ENCODE measurements at places on chromosomes 2 and 18.

DNA sequence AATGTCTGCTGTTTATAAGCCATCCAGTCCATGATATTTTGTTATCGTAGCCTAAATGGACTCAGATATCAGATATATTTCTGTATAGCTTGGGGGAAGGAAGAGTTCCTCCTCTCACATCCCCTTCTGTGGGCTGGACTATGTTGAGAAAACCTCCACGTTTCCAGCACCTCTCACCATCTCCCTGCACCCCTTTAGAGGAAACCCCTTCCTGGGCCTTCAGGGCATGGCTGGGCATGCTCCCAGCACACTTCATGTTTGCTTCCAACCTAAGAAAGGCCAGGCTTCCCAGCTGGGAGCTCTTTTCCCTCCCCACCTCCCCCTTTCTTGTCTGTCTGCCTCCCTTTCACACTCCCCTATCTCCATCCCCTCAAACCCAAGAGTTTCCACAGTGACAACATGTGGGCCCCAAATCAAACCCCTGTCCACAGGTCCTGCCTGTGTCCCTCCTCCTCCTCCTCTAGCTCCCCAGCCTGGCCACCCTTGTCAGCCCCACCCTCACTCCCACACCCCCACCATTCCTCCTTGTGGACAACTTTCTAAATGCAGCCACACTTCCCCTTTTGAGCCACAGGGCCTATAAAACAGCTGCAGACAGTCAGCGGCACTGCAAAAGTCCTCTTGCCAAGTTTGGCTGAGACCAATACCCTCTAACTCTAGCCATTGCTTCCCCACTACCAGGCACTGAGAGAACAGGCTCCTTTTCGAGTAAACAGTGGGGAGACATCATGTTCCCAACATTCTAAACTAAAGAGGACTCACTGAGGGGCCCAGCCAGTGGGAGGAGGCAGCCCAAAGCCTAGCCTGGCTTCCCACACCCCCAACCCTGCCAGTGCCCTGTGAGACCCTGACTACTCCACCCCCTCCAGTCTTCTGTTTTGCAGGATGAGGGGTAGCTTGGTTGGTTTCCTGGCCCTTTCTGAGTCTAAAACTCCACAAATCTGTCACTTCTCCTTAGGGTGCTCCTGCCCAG lies 120.5 kb downstream of the ZFP36L2 start:
- DNase-seq, result no peak

DNA sequence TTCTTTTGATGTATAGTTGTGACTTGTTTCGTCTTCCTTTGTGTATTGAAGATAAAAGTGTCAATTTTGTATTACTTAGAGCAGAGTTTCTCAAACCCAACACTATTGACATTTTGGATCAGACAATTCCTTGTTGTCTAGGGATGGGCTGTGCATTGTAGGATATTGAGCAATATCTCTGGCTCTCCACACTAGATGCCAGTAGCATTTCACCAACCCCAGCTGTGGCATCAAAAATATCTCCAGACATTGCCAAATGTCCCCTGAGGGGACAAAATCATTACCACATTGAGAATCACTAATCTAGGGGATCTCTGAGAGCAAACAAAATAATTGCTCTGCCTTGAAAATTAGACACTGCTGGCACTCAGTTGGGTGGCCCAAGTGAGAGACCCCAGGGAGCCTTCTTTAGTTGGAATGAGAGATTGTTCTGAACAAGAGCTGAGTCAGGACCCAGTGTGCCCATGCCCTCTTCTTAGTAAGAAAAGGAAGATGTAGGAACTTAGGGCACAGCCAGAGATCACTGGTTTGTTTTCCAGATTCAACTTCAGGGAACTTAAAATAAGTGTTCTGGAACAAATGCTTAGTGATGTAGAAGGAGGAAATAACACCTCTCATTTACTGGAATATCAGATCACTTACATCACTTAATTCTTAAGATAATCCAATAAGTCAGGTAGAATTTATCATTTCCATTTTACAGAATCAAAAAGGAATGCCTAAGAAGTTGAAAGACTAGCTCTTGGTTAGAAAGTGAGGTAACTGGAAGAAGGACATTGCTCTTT lies 466.6 kb upstream of the TNP1 start:
- DNase-seq, result no peak

GRCh38 chr18:27956001-27956640 lies 220.8 kb downstream of the CDH2 start:
- no peak for DNase-seq

DNA sequence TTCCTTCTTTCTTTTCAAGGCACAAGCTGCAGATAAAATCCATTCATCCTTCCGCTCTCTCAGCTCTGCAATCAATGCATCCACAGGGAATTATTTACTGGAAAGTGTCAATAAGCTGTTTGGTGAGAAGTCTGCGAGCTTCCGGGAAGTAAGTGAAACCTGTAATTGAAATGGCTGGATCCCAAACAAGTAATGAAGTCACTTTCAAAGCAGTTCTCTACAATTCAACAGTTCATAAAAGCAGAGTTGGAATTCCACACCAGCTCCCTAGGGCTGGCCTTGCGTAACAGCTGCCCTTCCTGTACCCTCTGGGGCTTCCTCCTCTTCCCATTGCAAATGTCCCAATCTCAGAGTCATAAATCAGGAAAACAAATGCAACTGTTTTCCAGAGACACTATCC lies 9.6 kb downstream of the SERPINB2 start:
- DNase-seq, result no peak

- no peak for DNase-seq
Observed at GRCh38 chr18:80231616-80232015, 15.7 kb downstream of the PARD6G start.

DNA sequence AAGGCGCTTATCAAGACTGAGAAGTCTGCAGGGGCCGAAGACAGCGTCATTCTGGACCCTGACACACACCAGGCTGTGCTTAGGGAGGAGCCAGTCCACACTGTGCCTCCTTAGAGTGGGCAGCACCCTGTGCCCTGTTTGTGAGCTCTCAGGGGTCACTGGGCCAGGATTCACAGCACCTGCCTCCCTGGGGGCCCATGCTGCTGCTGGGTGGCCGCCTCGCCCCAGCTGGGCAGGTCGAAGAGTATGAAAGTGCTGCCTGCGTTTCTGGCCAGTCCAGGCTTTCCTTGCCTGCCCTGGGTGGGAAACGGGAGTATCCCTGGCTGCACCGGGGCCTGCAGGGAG lies 15.4 kb upstream of the GPR55 start:
- DNase-seq, result no peak

DNA sequence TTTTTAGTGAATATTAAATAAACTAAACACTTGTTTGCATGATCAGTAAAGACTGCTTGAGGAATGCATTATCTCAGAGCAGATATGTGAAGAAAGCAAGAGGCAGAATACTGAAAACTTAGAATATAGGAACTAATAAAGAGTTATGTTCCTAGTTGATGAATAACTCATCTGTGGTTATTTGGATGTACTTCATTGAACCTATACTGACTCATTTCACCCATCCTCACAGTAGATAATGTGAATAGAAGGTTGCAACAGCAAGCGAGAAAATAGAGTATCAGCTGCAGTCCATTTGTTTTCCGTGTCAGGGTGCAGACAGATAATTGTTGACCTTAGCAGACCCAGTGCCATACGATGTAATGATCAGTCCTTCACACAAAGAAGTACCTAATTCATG lies 945.7 kb upstream of the LRRTM1 start:
- no peak for DNase-seq

DNA sequence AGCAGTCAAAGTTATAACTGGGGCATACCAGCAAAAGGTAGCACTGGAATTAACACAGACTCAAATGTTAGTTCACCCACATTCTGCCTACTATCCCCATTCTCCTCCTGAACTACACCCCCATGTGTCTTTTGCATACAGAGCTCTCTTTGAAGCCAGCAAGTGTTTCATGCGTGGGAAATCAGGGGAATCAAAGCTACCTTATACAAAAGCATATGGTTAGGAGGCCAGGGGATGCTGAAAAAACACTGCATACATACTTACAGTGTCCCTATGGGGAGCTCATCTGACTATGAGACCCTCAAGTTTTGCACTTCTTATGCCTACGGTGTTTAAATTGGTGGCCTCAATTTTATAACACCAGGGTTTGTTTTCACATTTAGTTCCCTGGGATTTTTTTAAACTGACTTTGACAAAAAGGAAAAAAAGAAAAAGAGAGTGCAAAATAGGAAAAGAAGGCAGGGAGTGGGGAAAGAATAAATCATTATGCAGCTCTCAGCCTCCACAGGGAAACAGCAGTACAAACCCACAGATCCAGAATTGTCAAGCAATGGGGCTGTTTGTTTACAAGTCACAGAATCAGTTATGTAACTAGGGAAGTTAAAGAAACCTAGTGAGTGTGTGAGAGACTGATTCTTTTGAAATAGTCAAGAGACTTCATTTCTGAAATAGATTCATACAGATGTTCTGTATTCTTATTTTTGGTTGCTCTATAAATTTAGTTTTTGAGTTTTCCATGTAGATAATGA lies 20.1 kb upstream of the PPP3R1 start:
- DNase-seq, result no peak

GRCh38 chr2:64652231-64653108 lies 1.2 kb downstream of the SERTAD2 start:
- DNase-seq, result no peak

DNA sequence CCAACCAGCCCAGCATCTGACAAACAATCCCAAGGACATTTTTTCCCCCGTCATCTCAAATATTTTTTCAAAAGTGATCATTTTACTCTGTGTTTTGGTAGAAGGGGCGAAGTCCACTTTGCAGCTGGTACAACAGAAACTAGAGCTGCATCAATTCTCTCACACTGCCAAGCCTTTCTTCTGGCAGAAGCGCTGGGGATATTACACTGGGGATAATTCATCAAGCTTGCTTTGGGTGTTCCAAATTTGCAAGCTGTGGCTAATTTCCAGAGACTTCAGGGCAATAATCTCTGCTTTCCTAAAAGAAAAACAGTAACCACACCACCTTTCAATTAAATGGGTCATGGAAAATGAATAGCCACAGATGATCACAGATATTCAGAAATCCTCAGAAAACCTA lies 238.3 kb downstream of the SLC8A1 start:
- DNase-seq, result no peak

DNA sequence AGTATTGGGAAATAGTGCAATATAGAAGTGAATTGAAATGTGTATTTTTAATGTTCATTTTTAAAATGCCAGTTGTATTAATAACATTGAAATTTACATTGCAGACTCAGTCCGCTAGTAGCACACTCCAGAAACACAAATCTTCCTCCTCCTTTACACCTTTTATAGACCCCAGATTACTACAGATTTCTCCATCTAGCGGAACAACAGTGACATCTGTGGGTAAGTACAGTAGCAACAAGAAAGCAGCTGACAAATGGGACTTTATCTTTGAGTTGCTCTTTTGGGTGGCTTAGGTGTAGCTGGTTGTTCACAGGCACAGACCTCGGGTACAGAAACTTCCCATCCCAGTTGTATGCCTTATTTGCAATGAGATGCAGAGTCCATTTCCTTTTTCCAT lies 118.2 kb upstream of the IL1R2 start:
- no peak for DNase-seq

DNA sequence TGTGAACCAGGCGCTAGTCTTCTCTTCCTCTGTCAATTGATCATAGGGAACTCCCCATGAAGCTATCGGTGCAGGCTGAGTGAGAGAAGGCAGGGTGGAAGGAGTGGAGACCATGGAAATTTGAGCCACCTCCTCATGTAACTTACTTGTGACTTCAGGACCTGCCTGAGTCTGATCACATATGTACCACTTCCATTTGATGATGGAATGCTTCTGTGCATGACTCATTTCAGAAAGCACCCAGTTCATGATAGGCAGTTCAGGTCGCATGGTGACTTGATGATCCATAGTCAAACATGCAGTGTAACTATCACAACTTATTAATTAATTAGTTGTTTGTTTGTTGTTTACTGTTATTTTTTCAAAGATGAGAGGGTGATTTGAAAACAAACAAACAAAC lies 1296.7 kb downstream of the SUCLG1 start:
- DNase-seq, result no peak

- DNase-seq, result no peak
Observed at GRCh38 chr2:73830871-73831401, 2.2 kb downstream of the STAMBP start.

GRCh38 chr2:29655391-29656086 lies 265.8 kb downstream of the ALK start:
- no peak for DNase-seq

DNA sequence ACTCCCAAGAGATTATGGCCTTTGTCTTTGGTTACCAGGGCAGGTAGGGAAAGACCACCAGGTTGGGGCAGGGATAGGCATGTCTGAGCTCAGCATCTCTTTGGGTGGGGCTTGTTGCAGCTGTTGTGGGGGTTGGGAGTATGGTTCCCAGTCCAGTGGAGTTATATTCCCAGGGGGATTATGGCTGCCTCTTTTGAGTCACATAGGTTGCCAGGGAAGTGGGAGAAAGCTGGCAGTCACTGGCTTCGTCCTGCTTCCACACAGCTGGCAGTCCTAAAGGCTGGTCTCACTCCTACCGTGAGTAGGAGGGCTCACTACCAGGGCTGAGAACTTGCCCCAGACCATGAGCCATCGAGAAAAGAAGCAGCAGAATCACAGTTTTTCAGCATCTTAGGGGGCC lies 79.1 kb downstream of the LYPD6 start:
- no peak for DNase-seq

DNA sequence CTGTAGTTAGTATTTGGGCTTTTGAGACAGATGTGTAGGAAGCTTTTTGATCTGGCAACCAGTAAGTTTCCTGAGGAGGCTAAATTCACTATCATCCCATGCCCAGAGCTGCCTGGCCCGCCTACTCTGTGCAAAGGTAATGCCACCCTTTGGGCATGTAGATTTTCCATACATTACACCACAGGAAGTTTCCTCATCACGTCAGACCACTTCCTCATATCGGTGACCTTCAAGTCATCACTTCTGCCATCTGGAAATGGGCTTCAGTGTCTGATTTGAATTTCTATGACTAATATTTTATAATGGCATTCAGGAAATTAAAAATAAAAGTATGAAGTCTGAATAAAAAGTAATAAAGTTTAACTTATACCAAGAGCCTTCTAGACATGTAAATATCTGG lies 825.4 kb downstream of the DCDC2C start:
- DNase-seq, result no peak
